Trophoblast cell (in vitro differentiated cells and primary cell): ENCODE measurements at places on chromosomes 6 and 20.
A peak's percentile ranks its signal among the peaks of the same experiment; 100 is the strongest.

GRCh38 chr6:154378518-154378917 lies 21.9 kb upstream of the IPCEF1 start:
- DNase-seq: no peak

GRCh38 chr20:58838174-58838573 lies 12.5 kb downstream of the GNAS-AS1 start:
- no peak for DNase-seq

GRCh38 chr6:73696966-73697655 lies 1.1 kb downstream of the CD109 start:
- no peak for DNase-seq

GRCh38 chr6:159760602-159761057 lies 1.2 kb upstream of the ACAT2 start:
- peak; percentile 87 for DNase-seq

GRCh38 chr6:30895343-30895742 lies 11.0 kb downstream of the DDR1 start:
- DNase-seq: no peak

- DNase-seq: peak; percentile 49
Observed at GRCh38 chr6:127342296-127342945, 988 bp downstream of the ECHDC1 start.

DNA sequence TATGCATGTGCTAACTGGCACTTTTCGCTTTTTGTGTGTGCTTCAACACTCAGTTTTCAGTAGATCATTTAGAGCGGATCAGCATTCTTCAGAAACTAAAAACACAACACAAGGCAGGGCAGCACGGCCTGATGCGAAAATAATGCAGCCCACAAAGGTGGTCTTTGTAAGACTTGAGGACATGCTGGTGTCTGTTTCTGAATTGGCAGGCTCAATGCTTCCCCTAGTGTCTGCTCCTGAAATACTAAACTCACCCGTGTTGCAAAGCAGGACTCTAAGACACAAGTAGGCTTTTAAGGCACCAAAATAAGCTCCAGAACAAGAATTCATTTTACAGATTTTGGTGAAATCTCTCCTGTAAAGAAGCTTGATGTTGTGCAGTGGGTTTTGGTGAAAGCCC lies 676.5 kb downstream of the TENT5A start:
- no peak for DNase-seq

GRCh38 chr6:113301651-113302050 lies 555.5 kb upstream of the MARCKS start:
- DNase-seq: no peak

DNA sequence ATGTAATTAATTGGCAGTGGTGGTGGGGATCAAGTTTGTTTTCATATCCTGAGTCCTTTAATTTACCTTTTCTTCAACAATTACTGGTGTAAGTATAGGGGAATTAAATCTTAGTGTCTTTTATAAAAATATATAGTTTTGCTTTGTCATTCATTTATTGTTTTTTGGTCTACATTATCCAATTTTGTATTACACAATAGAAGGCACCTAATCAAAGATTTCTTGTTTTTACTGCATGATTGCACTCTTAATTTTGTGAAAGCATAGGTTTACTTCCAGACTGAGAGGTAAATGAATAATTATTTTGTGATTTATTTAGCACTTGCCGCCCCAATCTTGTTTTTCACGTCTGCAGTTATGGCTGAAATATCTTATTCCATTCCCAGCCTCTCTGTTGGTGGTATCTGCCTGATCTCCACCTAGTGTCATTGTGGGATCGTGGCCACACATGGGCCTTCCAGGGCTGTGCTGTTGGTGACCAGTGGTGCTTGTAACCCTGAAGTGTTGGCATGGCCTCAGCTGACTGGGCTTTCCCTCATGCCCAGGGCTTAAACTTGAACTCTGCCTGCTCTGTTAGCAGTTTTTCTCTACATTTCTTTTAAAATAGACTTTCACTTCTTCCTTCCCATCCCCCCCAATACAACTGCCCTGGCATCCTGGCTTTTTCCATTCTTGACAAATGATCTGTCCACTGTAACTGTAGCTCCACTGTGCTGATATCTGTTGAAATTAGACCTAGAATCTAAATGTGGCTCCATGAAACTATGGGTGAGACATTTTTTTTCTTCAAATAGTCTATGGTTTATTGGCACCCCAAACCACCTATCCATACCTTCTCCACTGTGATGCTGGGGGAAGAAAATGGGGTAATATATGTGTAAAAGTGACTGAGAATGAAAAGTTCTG lies 24.8 kb downstream of the E2F3 start:
- no peak for DNase-seq

- no peak for DNase-seq
Observed at GRCh38 chr6:167410462-167410861, 85.6 kb downstream of the TTLL2 start.

GRCh38 chr6:40485300-40485699 lies 101.9 kb downstream of the LRFN2 start:
- DNase-seq: no peak

- DNase-seq: peak; percentile 94
Observed at GRCh38 chr6:43807228-43808061, 37.4 kb downstream of the VEGFA start.

GRCh38 chr6:158596861-158597260 lies 37.0 kb downstream of the TMEM181 start:
- DNase-seq: no peak

- DNase-seq: no peak
Observed at GRCh38 chr6:111854683-111855082, 18.6 kb downstream of the FYN start.

DNA sequence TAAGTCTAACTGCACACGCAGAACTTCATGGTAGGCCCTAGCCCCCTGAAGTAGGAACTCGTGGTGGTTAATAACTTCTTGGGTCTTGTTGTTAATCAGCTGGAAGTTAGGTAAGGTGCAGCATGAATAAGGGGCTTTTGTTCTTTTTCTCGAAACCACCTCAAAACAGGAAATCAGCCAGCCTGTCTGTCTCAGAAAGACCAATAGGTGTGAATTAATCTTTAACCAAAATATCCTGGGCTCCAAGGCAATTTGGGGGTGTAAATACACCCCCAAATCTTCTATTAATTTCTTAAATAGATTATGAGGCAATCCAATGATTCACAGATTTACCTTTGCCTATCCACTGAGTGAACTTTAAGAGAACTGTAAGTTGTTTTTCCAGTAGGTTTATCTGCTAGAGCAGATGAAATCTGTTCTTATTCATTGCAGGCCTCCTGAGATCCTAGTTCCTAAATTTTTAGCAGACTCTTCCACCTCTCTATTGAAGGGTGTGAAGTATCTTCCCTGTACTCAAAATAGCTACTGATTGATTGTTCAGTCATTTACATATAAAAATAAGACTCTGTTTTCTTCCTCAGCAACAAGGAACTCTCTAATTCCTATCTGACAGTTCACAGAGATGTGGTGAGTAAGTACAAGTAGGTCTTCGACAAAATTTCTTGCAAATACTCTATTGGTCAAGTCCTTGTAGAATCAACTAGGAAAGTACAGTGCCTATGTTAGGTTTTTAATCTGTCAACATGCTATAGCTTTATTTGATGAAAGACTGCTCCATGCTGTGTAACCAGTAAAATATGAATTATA lies 427.1 kb upstream of the NOX3 start:
- no peak for DNase-seq

DNA sequence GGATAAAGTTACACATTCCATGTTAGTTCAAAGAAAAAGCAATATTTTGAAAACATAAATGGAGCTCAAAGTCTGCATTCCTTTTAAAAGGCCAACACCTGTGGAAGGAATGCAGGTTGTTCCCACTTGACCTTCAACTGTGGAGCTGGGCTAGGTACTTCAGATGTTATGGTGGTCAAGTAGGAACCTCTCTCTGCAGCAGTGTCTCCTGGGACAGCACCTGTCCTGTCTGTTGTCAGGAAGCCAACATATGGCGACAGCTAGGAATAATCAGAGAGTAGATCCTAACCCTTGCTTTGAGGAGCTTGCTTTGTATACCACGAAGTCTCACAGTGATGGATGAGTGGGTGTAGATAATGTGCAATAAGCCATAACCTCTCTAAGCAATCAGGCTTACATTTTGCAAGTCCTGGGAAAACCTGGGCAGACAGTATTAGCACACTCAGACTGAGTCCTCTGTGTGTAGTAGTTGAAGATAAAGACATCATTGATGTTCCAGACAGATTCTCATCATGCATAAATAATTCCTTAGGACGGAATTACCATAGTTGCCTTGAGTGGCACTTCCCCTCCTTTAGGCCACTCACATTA lies 347.5 kb downstream of the PRL start:
- DNase-seq: peak; percentile 27

DNA sequence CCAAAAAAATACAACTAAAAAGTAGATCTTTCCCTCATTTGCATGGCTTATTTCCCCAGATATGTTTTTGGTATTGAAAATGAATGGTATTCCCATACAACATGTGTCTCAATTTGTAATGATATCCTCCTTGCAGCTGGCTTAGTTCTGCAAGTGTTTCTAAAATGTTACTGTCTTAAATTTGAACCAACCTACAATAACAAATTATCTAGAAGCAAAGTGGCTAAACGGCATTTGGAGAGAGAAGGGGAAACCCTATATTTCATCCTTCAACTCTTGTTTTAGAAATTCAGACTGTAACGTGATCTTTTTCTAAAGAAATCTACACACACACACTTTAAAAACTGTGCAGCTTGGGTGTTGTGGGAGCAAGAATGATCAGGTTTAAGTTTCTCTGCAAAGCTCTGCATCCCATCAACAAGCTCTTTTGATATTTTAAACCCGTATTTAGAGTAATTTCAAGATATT lies 153.0 kb downstream of the SOBP start:
- DNase-seq: no peak

- no peak for DNase-seq
Observed at GRCh38 chr6:161195386-161195785, 78.5 kb downstream of the AGPAT4 start.

DNA sequence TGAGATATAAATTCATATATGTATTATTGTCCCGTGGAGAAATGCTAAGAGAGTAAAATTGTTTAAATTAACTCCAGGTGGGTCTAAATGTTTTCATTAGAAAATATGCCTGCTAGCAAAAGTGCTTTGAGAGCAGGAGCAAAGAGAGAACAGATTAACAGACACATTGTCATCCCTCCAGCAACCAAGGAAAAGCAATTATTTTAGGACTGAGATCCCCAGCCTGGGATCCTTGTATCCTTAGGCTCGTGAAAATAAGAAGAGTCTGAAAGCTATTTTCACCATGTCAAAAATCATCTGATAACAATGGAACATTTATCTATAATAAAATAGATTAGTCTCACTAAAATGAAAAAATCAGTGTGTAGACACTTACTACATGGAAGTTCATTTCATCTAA lies 11.5 kb upstream of the MRS2 start:
- no peak for DNase-seq

GRCh38 chr6:11491596-11492463 lies 45.7 kb upstream of the TMEM170B start:
- peak; percentile 4 for DNase-seq

DNA sequence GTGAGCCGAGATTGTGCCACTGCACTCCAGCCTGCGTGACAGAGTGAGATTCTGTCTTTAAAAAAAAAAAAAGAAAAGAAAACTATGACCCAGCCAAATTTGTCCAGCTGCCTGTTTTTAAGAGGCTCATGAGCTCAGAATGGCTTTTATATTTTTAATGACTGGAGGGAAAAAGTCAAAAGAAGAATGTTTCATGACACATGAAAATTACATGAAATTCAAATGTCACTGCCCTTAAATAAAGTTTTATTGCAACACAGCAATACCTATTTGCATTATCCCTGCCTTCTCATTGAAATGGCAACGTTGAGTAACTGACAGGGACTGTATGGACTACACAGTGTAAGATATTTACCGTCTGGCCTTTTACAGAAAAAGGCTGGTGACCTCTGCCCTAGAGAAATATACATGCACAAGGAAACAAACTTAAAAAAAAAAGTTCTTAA lies 11.4 kb downstream of the SENP6 start:
- peak; percentile 25 for DNase-seq

DNA sequence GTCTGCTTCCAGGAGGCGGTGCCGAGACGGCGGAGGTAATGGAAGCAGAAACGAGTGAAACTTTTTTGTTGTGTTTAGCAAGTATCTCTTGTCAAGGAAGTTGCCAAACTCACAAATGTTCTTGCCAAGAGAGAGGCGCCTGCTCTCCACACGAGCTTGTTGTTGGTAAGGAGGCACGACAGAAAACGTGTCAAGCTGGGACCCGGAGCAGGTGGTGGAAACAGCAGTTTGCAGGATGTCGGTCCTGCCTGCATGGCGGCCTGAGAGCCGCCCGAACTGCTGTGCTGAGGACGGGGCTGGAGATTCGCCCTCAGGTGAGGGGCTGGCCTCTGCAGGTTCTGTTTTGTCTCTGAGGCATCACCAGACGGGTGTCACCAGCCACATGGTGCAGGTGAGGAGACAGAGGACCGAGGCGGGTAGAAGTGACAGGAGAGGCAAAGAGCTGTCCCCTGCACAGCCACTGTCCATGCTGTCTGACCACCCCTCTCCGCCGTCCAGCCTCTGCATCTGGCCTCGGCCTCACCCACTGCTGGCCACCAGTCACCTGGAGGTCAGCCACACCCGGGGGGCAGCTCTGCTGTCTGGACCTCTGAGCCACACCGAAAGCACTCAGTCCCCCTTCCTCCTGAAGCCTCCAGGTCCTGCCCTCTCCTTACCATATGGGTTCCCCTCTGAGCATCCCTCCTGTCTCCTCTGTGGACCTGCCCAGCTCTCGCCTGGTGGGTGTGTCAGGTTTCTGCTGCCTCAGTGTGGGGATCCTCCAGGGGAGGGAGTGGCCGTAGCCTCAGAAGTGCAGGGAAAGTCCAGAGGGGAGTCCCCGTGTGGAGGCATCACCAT lies 261.5 kb downstream of the TAF4 start:
- no peak for DNase-seq

GRCh38 chr6:43746071-43746470 lies 23.9 kb upstream of the VEGFA start:
- no peak for DNase-seq

GRCh38 chr6:42618105-42618504 lies 54.3 kb downstream of the UBR2 start:
- DNase-seq: no peak

- DNase-seq: no peak
Observed at GRCh38 chr6:53426667-53427270, 78.0 kb upstream of the ELOVL5 start.
